ENCODE measurements at places on chromosomes 12 and 14.

DNA sequence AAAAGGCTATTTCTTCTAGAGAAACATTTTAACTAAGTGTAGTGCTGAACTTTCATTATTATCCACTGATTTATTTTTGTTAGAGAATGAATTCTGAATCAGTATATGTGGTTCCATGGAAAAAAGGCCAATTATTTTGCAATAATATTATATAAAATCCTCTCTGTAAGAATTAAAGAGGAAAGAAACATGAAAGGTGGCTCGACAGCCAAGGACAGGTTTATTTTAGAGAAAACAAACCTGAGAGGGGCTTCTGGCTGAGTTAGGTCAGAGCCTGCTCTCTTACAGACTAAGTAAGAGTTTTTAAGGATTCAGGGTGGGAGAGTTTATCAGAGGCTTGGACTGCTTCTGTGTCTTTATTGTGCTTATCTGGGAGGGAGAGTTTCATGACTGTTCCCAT is 46.7 kb upstream of the GUCY2C start:
- no peak for DNase-seq

DNA sequence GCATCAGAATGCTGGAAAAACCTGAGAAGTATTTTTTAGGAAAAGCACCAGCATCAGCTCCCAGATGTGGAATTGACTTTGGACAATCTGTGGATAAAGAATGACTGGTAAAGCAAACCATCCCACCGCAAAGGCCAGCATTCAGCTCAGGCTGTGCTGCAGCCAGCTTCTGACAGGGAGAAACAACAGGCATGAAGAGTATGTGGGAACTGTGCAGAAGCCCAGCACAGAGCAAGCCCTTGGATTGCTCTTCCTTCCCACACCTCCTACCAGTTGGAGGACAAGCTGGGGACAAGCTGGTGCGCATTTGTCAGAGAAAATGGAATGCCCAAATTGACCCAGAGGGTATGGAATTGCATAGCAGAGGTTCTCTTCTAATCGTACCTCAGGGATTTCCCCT is 228.1 kb downstream of the ANO2 start:
- DNase-seq: no peak

GRCh38 chr14:75995372-75996041 is 9.9 kb downstream of the IFT43 start:
- no peak for DNase-seq

- DNase-seq: no peak
These were observed 36.5 kb upstream of the CERS5 start for GRCh38 chr12:50203691-50204090.

DNA sequence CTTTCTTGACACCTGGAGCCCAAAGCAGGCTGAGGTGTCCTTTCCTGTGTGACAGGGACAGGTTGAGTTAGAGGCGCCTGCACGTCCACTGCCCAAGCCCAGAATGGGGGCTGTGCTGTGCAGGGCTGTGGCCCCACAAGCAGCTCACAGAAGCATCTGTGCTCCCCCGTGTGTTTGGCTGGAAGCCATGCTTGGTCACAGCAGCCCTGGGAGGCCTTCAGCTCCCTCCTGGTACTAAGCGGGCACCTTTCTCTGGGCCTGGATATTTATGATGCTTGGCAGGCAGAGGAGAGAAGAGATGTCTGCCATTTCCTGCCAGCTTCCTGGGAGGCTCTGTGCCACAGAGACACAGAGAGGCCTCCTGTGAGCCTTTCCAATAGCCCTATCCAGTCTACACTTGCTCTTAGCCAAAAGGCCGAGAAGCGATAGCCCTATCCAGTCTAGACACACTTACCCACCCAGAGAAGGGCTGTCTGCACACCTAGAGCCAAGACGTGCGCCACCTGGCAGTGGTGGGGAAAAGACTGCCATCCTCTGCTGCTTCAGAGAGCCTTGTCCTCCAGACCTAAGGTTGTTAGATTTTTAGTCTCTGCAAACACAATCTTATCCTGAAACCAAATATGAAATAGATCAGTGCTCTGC is 117.4 kb downstream of the GCH1 start:
- DNase-seq: no peak
